Right renal pelvis (tissue), 4 donors: ENCODE measurements at places on chromosomes 5 and 9. TPM values are rescaled to one million over a fixed set of nuclear protein-coding genes. Genes with fewer than 3 reads are reported as not detected.
A peak's percentile ranks its signal among the peaks of the same experiment; 100 is the strongest.

Gene TRPM6
- 1.7 TPM for polyA plus RNA-seq

Gene PCDHA6
- 0.49 TPM for polyA plus RNA-seq

Gene KCNN2
- polyA plus RNA-seq, result 3.5 TPM

GRCh38 chr5:168434746-168435321 lies 51.4 kb upstream of the RARS1 start:
- DNase-seq, result no peak

Gene PTPDC1
- 11.5 TPM for polyA plus RNA-seq

Gene HRCT1
- 0.35 TPM for polyA plus RNA-seq

DNA sequence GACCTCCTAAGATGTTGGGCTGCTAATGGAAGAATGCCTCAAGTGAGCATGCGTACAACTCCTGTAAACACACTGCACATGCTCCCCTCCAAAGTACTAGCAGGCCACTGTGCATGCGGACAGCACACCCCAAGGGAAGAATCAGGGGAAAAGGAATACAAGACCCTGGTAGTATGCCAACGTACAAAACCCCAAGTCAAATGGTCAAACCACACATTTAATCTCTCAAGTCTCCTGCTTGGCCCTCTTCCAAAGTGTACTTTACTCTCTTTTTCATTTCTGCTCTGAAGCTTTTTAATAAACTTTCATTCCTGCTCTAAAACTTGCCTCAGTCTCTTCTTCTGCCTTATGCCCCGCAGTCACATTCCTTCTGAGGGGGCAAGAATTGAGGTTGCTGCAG lies 466.4 kb downstream of the DMRTA1 start:
- DNase-seq, result no peak

GRCh38 chr9:87324613-87325194 lies 173.0 kb upstream of the DAPK1 start:
- DNase-seq, result peak; percentile 57
